A549 treated with AZD2906 at 1 μM for 4 hours (cell line): ENCODE measurements at places on chromosomes 3 and 15. TPM values are rescaled to one million over a fixed set of nuclear protein-coding genes. Genes with fewer than 3 reads are reported as not detected.

MAPKBP1 gene
- 3.0 to 4.9 TPM (median 3.7 TPM) in 5 replicates for total RNA-seq

ARGFX gene
- total RNA-seq: not detected in 5 replicates

ZPLD1 gene
- total RNA-seq: 0.02 to 0.06 TPM (median 0.03 TPM) in 4 of 5 replicates, not detected in the other

LTK gene
- total RNA-seq: 0.05 to 0.20 TPM (median 0.05 TPM) in 5 replicates

TGM5 gene
- not detected in 5 replicates for total RNA-seq

RBPMS2 gene
- 5.9 to 8.8 TPM (median 8.3 TPM) in 5 replicates for total RNA-seq

ZDHHC23 gene
- 2.9 to 3.6 TPM (median 3.1 TPM) in 5 replicates for total RNA-seq

PLIN1 gene
- 0.06 to 0.11 TPM (median 0.09 TPM) in 5 replicates for total RNA-seq

BFSP2 gene
- total RNA-seq: not detected in 5 replicates

LRRC58 gene
- 12.5 to 14.8 TPM (median 14.2 TPM) in 5 replicates for total RNA-seq

TMEM266 gene
- total RNA-seq: 0.17 to 0.33 TPM (median 0.24 TPM) in 5 replicates

PDIA3 gene
- 254 to 351 TPM (median 338 TPM) in 5 replicates for total RNA-seq

FAM107A gene
- total RNA-seq: 0.26 to 0.51 TPM (median 0.41 TPM) in 5 replicates

SEMA3G gene
- total RNA-seq: 0.06 to 0.21 TPM (median 0.07 TPM) in 5 replicates

STRIT1 gene
- total RNA-seq: not detected in 5 replicates

P2RY13 gene
- not detected in 5 replicates for total RNA-seq
